Fibroblast of the aortic adventitia (primary cell): ENCODE measurements at places on chromosomes 2 and 18. TPM values are rescaled to one million over a fixed set of nuclear protein-coding genes. Genes with fewer than 3 reads are reported as not detected.

CPO gene
- 0.18 TPM in 1 of 2 replicates, not detected in the other for total RNA-seq

DOCK10 gene
- total RNA-seq: 66.2 and 71.3 TPM in 2 replicates

UGT1A10 gene
- 0.41 TPM in 1 of 2 replicates, not detected in the other for total RNA-seq

UCN gene
- 0.27 and 1.1 TPM in 2 replicates for total RNA-seq

METTL8 gene
- total RNA-seq: 34.6 and 73.3 TPM in 2 replicates

ANO7 gene
- total RNA-seq: 1.1 and 1.7 TPM in 2 replicates

IL1A gene
- 0.90 TPM in 1 of 2 replicates, not detected in the other for total RNA-seq

C2orf15 gene
- total RNA-seq: not detected in 2 replicates

CRYGD gene
- total RNA-seq: not detected in 2 replicates

ATOH8 gene
- 17.0 and 22.0 TPM in 2 replicates for total RNA-seq

KIAA2012 gene
- not detected in 2 replicates for total RNA-seq

LPIN1 gene
- total RNA-seq: 50.4 and 157 TPM in 2 replicates

CNGA3 gene
- 0.18 TPM in 1 of 2 replicates, not detected in the other for total RNA-seq

CAVIN2 gene
- total RNA-seq: 24.1 and 29.8 TPM in 2 replicates

CCDC74A gene
- total RNA-seq: 15.1 and 34.4 TPM in 2 replicates

ERFE gene
- 2.8 and 3.4 TPM in 2 replicates for total RNA-seq

MREG gene
- 2.2 and 2.8 TPM in 2 replicates for total RNA-seq

ARHGEF33 gene
- total RNA-seq: 0.25 and 0.54 TPM in 2 replicates
